Stimulated activated CD8-positive, alpha-beta memory T cell treated with anti-CD3 and anti-CD28 coated beads, Interleukin-7, amount 100 ng/mL, for 1 hour (primary cell): ENCODE measurements at places on chromosomes 3 and 15.

DNA sequence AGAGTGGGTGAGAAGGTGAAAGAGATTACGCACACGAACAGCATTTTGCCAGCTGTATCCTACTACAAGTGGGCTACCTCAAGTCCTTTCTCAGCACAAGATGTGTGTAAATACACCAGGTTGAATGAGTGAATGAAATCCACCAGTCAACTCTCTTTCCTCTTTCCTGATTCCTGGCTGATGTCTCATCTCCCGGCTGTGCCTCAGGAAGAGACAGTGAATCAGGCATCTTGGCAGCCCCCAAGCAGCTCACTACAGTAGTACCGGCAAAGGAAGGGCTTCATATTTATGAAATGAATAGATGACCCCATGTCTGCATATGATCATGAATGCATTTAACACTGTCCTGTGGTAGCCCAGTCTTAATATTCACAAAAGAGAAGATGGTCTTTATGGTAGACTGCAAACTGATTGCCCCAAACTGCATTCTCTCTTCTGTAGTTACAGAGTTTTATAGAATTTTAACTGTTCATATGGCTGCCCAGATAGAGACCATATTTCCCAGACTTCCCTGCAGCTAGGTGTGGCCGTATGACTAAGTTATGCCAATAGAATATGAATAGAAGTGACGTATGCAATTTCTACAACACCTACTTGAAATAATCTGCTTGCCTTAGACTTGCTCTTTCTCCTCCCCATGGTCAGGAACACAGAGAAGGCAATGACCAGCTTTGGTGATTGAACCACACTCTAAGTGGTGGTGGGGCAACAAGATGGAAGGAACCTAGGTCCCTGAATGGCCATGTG lies 22.7 kb downstream of the MGLL start:
- DNase-seq, result no peak

DNA sequence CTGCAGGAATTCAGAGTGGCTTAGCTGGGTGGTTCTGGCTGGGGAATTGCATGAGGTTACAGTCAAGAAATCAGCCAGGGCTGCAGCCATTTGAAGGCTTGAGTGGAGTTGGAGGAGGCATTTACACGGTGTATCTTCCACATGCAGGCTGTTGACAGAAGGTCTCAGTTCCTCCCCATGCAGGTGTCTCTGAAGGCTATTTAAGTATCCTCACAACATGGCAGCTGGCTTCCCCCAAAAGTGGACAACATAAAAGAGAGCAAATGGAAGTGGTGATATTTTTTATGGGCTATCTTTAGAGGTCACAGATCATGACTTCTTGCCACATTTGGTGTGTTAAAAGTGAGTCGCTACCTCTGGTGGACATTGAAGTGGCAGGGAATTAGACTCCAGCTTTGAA lies 60.1 kb upstream of the SPRED1 start:
- DNase-seq, result no peak

GRCh38 chr3:31958701-31959152 lies 22.3 kb downstream of the OSBPL10 start:
- no peak for DNase-seq

DNA sequence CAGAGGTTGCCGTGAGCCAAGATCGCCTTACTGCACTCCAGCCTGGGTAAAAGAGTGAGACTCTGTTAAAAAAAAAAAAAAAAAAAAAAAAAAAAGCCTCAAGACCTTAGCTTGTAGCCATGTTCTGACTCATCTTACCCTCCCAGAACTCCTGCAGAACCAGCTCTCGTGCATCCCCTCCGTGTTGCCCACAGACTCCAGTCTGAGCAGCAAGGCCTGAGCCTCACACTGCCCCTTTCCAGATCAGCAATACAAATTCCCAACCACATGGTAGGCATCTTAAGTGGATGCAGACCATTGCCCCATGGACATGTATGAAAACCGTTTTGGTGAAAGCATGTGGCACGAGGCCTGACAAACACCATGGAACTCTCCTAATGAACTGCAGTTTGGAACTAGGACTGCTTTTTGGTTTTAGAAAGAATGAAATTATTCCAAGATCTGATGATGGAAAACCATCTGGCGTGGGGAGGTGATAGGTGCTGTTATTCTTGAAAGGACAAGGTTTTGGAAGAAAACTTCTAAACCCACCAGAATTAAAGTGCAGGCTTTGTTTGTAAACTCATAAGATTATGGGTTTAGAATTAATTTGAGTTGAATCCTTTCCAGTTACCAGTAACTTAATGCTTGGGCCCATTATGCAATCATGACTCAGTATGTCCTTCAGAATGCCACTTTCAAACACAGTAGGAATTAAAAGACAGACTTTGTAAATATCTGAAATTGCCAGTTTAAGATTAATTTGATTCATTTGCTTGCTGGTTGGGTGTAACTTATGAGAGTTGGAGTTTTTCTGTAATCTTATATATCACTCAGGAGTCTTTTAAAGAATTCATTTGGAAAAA lies 163.7 kb upstream of the LRTM1 start:
- DNase-seq, result no peak

- DNase-seq, result no peak
Measured at GRCh38 chr3:23701716-23702597, 103.8 kb upstream of the UBE2E1 start.

DNA sequence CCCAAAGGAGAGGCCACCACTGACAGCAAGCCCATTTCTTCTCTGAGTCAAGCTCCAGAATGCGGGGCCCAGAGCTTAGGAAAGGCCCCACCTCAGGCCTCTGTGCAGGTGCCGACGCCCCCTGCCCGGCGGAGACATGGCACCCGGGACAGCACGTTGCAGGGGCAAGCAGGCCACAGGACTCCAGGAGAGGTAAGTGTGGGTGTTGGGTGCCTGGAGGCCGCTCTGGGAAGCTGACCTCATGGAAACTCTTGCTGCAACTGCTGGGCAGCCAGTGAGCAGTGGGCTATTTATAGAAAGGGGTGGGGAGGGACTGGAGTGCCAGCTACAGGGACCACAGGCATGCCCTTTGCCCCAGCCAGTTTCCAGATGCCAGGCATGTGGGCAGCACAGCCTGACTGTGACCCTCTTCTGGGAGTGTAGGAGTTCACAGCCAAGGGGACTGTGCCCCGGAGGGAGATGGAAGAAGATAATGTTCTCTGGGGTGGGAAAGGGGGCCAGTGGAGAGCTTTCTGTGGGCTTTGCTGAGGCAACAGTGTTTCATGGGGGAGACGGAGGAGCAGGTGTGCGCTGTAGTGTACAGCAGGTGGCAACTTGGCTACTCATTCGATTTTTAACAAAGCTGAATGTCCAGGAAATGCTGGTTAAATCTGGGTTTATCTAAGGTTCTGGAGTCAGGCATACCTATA lies 23.7 kb downstream of the ALPK3 start:
- DNase-seq, result no peak

DNA sequence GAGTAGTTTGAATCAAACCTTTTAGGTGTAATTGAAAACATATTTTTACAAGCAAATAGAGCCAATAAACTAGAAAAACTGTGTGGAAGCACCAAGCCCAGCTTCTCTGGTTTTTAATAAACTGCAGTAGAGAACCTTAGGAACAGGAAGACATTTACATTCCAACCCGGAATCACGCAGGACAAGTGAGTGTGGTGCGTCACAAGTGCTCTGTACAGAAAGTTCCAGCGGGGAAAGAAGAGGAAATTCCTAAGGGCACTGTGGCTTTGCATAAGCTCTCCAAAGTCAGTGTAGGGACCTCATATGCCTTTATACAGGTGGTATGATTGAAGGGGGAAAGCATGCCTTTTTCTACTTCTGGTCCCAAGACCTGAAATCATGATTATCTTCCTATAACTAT lies 21.6 kb downstream of the COL8A1 start:
- no peak for DNase-seq

- peak; percentile 7 for DNase-seq
Measured at GRCh38 chr15:78811124-78811824, at the start of gene ADAMTS7. ADAMTS7 (minus strand) TSS chr15:78811464; CDS start chr15:78811220, 244 bp downstream.

GRCh38 chr3:133706033-133706432 lies 40.2 kb upstream of the TF start:
- DNase-seq, result no peak

DNA sequence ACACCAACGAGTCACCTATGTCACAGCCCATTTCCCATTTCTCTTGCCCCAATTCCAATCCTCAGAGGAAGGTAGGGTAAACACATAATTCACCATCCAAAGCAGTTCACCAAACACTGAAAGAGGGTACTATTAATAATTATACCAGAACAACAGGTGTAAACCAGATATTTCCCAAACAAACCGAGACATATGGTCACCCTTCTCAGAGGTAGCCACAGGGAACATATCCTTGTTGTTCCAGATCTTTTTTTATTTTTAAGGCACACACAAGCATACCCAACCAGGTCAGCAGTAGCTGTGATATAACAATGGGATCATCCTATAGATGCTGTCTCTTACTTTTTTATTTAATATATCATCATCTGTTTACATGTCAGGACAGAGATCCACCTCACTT lies 24.7 kb downstream of the MAGI1 start:
- DNase-seq, result no peak

GRCh38 chr15:67796196-67797127 lies 28.8 kb upstream of the SKOR1 start:
- no peak for DNase-seq

- no peak for DNase-seq
Measured at GRCh38 chr3:73624821-73625665, at the start of gene PDZRN3. PDZRN3 (minus strand) TSS chr3:73624941.

DNA sequence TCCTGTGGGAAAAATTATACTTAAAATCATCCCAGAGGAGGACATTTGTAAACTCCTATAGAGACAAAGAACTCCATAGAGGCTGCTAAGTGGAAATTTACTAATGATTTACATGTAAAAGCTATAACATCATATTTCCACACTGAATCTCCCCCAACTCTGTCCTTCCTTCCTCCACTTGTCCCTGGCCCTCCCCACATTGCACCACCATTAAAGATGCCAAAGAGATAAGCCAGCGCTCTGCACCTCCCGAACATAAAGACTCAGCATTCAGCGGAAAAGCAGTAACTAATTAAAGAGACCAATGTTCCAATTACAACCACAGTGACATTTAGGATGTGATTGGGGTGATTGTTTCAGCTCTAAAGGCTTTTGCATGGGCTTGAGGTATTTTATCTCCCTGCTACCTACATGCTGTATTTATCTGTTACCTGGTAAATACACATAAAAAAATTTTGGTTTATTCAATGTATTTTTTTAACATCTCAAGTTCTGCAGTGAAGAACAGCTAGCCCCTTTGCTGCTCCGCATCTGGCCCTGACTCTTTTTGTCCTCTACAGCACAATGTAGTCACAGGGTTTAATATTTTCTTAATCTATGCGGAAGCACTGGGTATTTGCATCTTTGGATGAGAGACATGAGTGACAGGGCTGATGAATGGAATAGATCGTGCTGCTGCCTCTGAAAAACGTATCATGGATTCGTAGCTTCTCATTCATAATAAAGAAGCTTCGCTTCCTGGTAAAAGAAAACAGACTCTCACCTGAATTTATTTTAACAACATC lies 35.3 kb upstream of the B3GNT5 start:
- no peak for DNase-seq

- no peak for DNase-seq
Measured at GRCh38 chr3:66993082-66993481, 5.0 kb upstream of the KBTBD8 start.

DNA sequence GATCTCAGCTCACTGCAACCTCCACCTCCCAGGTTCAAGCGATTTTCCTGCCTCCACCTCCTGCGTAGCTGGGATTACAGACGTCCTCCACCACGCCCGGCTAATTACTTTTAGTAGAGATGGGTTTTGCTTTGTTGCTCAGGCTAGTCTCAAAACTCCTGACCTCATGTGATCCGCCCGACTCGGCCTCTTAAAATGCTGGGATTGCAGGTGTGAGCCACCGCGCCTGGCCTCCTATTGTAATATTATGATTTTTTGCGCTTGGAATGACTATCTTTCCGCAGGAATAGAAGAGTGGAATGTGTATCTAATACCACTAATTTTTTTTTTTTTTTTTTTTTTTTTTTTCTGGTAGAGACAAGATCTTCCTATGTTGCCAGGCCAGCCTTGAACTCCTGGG lies 1.8 kb downstream of the ARL8B start:
- DNase-seq, result no peak

GRCh38 chr15:53513431-53513830 lies 246.0 kb downstream of the WDR72 start:
- no peak for DNase-seq

- DNase-seq, result no peak
Measured at GRCh38 chr3:21290557-21290956, 460.5 kb downstream of the ZNF385D start.
